ENCODE measurements at places on chromosomes 4 and X.
A peak's percentile ranks its signal among the peaks of the same experiment; 100 is the strongest.

- DNase-seq, result no peak
Measured at GRCh38 chr4:128501239-128501638, 213.6 kb upstream of the PGRMC2 start.

DNA sequence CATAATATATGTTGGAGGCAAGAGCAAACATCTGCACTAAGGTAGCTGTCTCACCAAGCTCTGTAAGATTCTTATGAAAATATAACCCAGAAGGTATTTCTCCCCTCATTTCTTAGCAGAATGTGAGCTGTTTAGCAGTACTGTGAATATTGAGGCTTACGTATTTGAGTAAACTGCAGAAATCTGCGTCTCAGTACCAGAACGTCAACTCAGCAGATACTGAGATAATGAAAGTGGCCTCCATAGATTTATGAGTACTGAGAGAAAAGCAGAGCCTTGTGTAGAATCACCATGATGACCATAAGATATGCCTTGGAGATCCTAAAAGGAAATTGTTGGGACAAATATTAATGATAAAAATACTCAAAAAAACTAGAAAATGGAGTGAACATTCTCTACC is 296.7 kb upstream of the TECRL start:
- DNase-seq, result no peak

DNA sequence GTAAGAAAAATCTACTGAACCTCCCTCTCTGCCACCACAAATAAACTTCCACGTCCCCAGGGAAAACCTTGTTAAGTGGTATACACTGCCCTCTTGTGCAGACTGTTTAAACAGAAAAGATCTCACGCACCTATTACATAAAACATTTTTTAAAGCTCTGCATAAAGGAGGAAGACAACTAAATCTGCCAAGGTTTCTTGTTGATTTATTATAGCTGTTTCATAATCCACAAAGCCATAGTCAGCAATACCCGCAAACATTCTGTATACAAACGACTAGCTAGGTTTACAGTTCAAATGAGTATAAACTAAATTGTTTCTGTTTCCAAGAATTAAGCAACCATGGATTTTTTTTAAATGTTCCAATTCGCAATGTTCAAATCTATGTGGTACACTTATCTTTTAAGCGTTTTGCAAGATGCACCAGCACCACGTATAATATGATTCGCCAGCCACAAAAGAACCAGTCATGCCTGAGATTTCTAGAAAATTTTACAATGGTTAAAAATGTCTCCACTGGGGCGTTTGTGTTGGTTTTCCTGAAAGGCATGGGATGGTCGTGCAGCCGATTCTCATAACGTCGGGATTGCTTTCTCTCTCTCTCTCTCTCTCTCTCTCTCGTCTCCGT is 164.6 kb downstream of the PRKX start:
- DNase-seq, result no peak

DNA sequence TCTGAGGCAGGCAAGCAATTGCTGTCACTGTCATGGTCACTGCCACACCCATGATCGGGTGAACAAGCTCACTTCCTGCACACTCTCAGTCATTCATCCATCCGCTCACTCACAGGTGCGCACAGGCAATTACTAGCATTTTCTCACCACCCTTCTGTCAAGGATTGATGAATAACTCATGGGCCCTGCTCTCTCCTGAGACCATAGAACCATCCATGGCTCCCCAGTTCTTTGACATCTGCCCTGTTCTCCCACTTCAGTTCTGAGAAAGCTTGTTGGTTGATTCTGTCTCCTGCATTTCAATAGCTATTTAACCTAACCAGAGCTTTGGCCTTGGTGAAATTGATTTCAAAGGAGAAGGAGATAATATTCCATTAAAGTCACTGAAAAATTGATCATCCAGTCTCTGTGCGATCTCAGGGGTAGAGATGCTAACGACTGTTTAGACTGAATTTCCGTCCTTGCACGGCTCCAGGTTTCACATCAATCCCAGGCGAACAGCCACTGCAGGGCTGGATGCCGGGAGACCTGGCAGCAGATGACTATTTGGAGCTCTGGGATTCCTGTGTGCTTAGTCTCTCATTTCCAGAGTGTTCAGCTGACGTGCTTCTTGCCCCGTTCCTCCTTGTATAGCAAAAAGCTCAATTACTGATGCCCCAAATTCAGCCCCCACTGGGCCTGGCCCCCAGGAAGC is 36.9 kb upstream of the ADRA2C start:
- no peak for DNase-seq

DNA sequence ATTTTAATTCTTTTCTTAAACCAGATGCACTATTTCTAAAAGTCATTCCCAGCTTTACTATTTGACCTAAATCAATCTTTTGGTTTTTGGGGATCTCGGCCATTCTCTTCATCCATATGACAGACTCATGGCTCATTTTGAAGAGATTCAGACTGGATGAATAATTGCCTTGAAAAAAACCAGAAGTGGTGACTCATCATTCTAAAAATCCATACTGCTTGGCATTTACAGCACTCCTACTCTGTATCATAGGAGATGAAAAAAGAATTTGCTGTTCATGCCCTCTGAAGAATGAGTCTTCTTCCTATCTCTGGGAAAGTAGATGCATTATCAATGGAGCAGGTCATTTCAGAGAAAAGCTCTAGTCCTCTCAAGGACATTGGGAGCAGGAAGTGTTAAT is 220.5 kb upstream of the RPS6KA3 start:
- DNase-seq, result no peak

DNA sequence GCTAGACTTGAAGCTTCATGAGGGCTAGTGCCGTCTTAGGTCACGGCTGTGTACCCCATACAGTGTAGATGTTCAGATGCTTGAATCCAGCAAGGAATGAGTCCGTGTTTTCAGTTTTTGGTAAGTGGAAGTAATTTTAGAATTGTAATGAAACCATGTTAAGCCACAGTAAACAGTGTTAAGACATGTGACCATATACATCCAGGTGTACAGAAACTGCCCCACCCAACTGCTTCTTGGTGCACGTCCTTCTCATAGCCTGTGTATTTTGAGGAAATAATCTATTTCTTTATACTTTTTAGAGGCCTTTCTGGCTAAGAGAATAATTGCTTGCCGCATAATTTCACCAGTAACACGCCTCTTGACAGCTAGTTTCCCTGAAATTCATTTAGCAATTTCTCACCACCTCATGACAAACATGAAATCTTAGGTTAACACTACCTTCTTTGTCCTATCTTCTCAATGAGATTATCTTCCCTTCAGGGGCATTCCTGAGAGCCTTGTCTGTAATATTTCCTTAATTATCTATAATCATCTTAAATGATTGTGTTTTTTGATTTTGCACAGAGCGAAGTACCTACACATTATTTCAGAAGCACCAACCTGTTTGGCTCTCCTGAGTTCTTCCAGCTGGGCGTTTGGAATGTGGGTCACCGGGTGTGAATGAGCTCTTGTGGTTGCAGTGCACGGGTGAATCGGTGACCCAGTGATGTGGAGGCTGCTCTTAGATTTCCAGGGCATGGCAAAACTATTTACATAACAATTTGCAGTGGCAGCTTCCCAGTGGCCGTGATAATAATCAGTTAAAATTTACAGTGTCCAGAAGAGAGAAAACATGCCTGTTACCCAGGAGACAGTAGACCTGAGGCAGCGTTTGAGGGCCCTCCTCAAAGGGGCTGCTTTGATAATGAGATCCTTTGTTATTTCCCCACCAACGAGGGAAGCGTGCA is 50.2 kb upstream of the TADA2B start:
- no peak for DNase-seq

DNA sequence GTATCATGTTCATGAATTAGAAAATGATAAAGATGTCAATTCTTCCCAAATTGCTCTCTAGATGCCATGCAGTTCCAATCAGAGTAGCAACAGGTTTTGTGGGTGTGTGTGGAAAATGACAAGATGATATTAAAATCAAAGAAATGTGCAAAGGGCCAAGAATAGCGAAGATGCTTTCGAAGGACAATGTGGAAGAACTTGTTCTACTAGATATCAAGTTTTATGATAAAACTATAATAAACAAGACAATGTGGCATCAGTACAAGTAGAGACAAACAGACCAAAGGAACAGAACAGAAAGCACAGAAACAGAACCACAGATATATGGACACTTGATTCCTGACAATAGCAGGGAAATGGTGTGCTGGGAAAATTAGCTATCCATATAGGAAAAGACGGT is 9.0 kb downstream of the TAB3 start:
- DNase-seq, result no peak

GRCh38 chr4:80197601-80198440 is 518 bp downstream of the PRDM8 start:
- DNase-seq, result no peak

DNA sequence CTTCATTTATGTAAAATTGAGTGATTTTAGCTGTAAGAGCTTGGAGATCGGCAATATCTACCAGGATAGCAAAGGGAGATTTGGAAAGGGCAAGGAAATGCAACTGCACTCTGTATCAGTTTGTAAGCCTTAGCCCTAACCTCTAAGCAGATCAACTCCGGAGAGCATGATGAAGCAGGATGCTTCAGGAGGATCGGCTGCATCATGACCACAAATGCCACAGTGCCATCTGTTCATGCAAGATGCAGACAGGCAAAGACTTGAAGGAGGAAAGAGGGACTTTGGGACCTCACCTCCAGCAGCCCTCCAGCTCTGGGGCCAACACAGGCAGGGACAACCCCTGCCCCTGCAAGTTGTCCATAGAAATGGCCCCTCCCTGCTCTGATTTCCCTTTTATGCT is 377.6 kb upstream of the GATB start:
- no peak for DNase-seq

GRCh38 chrX:65406532-65406931 is 128.1 kb downstream of the LAS1L start:
- DNase-seq, result peak; percentile 11

DNA sequence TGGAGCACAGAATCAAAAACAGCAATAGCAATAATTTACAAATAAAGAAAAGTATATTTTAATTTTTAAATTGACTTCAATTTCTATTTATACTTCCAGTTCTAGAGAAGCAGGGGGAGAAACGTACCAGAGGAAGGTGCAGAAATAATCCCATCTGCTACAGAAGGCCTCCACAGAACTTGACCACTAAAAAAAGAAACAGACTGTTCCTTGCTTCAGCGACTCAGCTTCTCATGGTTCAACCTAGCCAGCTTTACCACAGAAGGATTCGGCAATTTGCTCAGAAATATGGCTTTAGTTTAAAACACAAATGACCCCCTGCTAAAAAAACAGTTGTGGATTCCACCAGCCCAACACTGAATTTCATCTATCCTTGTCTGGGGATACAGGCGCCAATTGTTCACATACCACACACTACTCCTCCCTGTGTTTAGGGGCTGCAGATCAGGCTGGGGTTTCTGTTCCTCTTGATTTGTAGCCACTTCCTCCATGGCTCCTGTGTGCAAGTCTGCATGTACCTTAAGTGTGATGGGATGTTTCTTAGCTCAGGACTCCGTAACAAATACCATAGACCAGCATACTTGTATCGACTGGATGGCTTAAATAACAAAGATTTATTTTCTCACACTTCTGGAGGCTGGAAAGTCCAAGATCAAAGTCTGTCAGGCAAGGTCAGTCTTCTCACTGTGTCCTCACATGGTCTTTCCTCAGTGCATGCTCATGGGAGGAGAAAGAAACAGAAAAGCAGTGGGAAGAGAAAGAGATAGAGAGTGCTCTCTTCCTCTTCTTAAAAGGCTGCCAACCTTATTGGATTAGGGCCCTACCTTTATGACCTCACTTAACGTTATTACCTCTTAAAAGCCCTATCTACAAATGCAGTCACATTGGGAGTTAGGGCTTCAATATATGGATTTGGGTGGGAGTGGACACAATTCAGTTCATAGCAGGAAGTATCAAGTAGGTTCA is 79.1 kb downstream of the AMOT start:
- DNase-seq, result no peak

DNA sequence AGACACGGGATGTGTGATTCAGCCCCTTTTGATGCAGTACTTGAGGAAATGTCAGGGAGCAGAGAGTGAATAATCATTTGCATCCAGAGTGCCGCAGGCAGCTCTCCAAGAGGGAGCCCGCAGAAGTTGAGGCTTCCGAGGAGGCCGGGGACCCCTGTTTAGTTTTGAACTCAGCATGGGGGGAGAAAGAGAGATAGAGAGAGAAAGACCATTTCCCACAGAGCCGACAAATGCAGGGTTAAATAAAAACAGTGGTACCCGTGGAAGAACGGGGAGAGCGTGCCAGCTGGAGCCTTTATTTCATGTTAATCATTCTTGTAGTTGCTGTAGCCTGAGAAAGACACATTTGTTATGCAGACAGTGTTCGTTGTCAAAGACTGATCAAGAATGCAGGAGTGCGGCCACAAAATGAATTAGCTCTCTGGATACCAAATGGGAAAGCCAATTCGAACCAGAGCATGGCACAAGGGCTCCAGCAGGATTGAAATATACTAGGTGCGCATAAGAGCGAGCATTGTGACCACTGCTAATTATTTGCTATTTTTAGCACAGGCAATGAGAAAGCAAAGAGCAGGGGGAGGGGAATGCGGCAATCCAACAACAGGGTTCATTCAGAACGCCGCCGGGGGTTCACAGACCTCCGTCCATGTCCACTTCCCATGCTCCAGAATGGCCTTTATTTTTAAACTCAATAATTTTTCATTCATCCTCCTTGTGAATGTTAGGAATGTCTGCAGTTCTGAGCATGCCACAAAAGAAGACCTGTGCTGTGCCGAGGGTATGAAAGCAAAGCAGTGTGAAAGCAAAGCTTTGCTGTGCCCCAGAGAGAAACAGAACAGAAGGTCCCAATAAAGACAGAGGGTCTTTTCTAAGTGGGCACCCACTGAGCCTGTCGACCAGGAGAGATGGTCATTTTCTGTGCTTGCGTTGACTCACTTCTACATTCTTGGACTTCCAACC is 243.9 kb upstream of the VCX3A start:
- DNase-seq, result no peak

DNA sequence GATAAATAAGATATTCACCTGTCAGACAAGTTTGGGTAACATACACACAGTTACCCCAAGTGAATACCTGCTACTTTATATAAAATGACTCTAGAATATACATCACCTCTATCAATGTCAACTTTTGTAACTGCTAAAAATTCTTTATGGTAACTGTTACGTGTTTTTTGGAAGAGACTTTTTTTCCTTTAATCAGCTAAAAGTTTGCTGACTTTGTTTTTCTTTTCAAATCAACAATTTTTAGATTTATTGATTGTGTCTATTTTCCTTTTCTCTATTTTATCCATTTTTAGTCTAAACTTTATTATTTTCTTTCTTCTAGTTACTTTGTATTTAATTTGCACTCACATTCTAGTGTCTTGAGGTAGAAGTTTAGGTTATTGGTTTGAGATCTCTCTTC is 1106.6 kb upstream of the LCORL start:
- DNase-seq, result no peak

- DNase-seq, result no peak
Measured at GRCh38 chrX:85037114-85037513, 33.4 kb downstream of the APOOL start.

DNA sequence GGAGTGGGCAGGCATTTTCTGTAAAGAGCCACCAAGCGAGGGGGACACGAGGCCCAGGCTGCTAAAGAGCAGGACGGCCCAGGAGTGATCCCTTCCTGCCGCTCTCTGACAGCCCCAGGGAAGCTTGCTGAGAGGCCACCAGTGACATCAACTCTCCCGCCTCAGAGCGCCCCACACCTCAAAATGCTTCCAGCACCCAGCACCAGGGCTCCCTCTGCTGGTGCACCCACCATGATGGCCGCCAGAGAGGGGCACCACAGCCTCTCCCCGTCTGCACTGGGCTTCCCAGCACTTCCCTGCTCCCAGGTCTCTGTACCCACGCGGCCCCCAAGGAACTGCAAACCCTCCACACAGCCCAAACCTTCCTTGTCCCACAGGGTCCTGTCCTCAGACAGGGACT is 40.4 kb downstream of the GAK start:
- DNase-seq, result peak; percentile 22
